Common myeloid progenitor, CD34-positive (primary cell): ENCODE measurements at places on chromosomes 1 and 21.
A peak's percentile ranks its signal among the peaks of the same experiment; 100 is the strongest.

DNA sequence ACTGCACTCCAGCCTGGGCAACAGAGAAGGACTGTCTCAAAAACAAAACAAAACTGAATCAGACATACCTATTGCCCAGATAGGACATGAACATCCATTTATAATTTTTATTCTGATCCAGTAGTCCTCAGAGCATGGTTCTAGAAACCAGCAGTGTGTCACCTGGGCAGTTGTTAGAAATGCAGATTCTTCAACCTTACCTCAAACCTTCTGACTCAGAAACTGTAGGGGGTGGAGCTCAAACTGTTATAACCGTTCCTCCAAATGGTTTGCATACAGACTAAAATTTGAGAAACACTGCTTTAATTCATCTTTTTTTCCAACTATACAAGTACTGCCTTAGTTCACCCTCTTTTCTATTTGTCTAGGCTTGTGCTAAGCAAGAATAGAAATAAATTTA, 6.0 kb downstream of the NASP start:
- no peak for DNase-seq

DNA sequence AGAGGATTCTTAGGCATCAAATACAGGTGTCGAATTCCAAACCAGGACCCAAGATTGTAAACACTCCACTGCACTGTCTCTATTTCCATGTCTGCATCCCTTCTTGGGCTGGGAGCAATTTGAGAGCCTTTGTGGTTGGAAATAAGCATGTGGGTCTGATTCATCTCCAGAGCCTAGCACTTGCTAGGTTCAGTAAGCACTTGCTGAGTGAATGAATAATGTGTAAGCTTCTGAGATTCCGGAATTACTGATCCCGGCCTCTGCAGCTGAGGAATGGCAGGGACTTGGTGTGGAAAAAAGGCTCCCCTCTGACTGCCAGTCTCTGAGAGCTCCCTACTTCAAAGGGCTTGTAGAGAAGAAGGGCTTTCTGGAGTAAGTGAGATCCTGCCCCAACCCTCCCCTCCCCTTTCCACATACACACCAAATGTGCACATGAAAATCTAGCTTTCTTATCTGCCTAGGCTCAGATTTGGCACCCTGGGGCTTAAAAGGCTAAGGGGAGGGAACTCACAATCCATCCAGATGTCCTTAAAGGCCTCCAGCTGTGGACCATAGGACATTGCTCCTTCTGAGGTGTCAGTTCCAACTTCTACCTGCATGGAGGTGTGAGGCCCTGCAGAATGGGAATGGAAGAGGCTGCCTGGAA, 39.6 kb upstream of the TRABD2B start:
- DNase-seq, result no peak

DNA sequence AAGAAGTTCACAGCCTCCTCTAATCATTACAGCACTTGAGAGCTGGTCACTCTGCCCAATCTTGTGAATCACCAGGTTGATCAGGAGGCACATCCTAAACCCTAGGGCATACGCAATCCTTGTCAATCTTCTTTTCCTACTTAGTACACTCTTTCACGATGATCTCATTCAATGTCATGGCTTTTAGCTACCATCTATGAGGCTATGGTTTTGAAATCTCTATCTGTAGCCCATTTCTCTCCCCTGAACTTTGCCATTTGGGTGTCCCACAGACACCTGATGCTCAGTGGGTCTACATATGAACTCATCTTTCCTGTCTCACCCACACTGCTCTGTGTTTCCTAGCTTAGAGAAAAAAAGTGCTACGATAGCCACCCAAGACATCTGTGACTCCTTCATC, 1.9 kb upstream of the MED18 start:
- no peak for DNase-seq

- DNase-seq, result no peak
Observed at GRCh38 chr1:168972887-168973286, 133.6 kb upstream of the ATP1B1 start.

- no peak for DNase-seq
Observed at GRCh38 chr1:19775317-19775716, 24.4 kb downstream of the TMCO4 start.

DNA sequence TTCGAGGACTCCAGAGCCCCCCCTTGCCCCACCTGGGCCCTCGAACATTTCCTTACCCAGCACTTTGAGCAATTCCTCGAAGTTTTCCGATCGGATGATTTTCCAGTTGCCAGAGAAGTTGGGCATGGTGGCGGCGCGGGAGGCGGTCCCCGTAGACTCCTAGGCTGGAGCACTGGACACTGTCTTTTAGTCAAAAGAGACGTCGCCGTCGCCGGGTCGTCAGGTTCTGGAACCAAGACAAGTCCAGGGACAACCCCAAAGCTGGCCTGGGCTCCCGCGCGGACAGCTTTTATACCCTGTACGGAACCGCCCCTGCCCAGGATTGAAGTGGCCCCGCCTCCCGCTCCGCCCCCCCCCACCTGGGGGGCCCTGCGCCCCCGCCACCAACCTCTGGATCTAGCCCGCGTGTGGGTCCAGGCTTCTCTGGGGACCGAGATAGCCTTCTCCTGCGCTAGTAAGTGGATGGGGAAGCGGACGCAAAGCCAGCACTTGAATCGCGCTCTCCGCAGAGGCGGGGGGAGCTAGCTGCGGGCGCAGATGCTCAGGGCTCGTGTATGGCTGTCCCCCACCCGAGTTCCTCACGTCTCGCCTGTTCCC, at the start of gene CRABP2:
Gene CRABP2 (minus strand): TSS at position 263 of the 597 bp plus-strand sequence. CDS start 137 bp downstream, at position 126.
- DNase-seq, result peak; percentile 75

DNA sequence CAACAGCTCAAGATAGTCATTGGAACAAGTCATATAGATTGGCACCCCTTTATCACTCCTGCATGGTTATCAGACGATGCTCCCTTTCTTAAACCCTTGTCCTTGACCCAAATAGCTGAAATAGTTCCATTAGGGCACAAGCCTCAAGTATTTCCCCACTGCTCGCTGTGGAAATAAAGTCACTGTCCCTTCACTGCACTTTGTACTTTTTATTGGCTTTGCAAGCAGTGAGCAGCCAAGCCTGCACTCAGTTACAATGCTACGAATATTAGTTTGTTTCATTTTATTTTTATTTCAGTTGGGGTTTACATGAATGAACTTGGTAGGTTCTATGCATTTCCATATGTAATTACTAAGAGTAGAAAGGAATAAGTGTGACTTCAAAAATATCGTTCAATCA, 1176.4 kb downstream of the BRINP3 start:
- DNase-seq, result no peak

GRCh38 chr1:24293392-24294227, 25.5 kb upstream of the GRHL3 start:
- DNase-seq, result no peak

DNA sequence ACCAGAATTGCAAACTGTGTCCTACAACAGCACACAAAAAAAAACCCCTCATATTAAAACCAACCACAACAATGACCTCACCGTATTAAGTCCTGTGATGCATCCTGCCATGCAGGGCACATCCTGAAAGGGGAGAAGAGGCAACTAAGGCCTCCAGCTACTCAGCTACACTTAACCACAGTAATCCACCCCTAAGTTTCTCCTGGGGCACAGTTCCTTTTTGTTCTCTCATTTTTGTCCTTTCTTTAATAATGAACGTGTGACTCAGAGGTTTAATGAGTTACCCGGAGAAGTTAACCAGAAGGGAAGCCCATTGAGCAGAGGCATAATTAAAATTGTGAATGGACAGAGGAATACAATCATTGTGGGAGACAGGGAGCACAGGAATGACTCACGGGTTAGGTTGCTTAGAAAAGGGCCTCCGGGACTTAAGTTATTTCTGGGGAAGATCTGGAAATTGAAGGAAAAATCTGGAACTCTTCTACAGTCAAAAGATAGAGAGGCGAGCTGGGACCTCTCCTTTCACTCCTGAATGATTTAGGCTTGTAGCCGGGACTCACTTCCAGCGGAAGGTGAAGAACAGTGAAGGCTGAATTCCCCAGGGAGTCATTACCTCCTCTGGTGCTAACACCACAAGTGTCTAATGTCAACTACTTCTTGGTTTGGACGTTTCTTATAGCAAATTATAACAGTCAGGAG, 36.9 kb upstream of the HIVEP3 start:
- DNase-seq, result peak; percentile 21

DNA sequence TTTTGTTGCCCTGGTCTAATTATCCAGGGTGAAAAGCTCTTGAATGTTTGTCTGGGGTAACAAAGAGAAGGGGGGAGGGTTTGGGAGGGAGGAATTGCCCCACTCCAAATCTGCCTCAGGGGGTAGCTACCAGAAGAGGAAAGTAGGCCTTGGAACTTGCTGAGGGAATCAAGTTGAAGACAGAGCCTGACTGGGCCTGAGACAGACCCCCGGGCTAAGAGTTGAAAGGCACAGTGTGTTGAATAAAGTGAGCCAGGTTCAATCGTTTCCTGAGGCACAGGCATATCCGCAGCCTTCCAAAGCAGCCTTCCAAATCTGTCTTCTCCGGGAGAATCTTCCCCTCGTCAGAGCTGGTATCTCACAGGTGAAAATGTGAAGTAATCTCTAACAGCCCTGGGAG, 96.6 kb downstream of the LRIG2 start:
- DNase-seq, result no peak

- DNase-seq, result peak; percentile 75
Observed at GRCh38 chr1:174743654-174744561, 255.8 kb upstream of the CACYBP start.

DNA sequence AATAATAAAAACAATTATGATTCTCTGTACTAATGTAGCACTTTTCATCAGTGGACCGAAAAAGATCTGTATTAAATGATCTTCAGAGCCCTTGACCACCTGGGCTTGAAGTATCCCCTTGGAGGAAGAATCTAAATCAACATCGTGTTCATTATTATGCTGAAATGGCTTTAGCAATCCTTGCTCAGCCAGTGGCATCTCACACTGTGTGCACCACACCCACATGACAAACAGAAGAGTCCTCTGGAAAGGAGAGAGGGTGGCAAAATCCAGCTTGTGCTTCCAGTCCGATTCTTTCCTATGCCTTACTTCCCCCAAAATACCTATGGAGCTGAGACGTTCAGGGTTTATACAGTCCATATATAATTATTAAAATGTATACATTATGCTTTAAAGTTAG, 318.5 kb upstream of the RUNX1 start:
- DNase-seq, result no peak

GRCh38 chr1:186386725-186387383, 11.2 kb downstream of the ODR4 start:
- DNase-seq, result no peak

DNA sequence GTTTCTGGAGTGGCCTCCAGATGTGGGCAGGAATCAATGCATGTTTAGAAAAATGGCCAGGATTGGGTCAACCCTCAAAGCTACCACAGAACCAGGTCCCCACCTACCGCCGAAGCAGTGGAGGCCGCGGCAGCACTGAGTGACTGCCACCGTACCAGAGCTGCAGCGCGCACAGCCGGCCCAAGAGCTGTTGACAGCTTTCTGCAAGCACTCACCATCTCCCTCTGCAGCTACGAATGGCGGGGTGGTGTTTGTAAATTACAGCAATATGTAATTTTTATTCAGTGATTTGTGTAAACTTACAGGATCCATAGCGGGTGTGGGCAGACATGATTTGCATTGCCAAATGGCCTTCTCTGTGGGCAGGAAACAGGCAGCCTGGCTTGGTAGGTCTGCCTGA, 96.4 kb downstream of the CAMK2N1 start:
- DNase-seq, result no peak

- no peak for DNase-seq
Observed at GRCh38 chr1:155116113-155116764, 11.4 kb upstream of the EFNA1 start.

DNA sequence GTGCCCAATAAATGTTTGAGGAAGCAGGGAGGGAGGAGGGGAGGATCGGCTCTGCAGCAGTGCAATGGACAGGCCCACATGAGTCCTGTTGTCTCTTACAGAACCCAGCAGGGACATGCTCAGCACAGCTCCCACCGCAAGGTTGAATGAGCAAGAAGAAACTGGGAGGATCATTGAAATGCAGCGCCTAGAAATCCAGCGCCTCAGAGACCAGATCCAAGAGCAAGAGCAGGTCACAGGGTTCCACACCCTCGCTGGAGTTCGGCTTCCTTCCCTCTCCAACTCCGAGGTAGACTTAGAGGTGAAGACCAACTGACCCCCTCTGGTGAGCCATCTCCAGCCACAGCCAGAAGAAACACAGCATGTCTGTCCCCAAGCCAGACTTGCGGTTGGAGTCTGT, 15.9 kb upstream of the TMEM125 start:
- no peak for DNase-seq

DNA sequence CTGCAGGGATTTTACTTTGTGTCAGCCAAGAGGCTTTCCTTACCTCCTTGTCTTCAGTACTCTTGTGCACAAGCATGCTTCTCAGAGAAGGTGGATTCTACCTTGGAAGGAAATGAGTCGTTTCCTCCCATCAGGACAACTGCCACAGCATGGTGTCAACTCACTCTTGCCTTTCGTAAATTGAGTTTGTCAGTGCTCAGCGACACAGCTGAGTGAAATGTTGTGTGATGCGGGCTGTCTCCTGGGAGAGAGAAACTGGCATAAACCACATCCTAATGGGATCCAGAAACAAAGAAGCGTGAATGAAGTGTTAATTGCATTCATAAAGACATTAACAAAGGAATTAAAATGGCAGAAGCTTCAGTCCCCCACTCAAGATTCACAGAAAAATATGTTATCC, 51.5 kb upstream of the SLC22A15 start:
- DNase-seq, result peak; percentile 25

DNA sequence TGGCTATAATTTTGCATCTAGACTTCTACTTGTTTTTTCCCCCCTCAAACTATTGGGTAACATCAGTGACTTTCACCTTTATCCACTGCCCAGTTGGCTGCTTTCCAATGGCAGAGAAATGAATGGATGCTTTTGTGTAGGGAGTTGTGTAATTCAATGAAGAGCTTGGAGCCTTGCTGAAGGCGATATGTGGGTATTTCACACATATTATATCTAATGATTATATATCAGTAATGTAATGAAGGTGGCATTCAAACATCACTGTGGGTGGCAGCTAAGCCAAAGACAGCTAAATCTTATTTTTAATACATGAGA, 81.2 kb downstream of the TGFB2 start:
- DNase-seq, result no peak

GRCh38 chr1:244315996-244316395, 135.7 kb downstream of the ADSS2 start:
- DNase-seq, result no peak

GRCh38 chr1:162753001-162753658, 37.4 kb upstream of the HSD17B7 start:
- no peak for DNase-seq

- DNase-seq, result peak; percentile 14
Observed at GRCh38 chr1:53285969-53286760, 41.7 kb downstream of the LRP8 start.

DNA sequence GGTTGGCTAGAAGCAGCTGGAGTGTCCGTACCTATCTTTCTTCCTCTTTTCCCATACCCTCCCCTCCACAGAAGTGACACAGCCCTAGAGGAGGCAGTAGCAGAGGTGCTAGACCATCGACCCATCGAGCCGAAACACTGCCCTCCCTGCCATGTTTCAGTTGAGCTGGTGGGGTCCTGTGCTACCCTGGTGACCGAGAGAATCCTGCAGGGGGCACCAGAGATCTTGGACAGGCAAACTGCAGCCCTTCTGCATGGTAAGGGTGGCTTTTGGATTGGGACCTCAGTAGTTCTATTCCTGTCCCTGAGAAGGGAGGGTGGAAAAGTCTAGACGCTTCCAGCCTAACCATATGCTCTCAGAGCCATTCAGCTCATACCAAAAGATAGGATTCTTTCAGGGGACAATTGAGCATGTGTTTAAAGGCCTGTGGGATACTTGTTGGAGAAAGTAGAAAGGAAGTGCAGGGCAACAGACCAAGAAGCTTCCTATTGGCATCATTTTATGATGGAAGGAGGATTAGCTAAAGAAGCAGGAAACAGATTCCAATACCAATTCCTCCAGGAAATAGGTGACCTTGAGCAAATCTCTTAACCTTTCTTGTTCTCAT, 11.7 kb upstream of the BNIPL start:
- peak; percentile 88 for DNase-seq

GRCh38 chr1:115168026-115168425, 78.7 kb upstream of the TSPAN2 start:
- DNase-seq, result no peak
